ENCODE measurements at places on chromosomes 13 and 19. TPM values are rescaled to one million over a fixed set of nuclear protein-coding genes. Genes with fewer than 3 reads are reported as not detected.

The ANKLE1 gene
- 0.64 TPM for total RNA-seq

The MBNL2 gene
- total RNA-seq: 28.0 TPM

The C1QTNF9B gene
- total RNA-seq: not detected

The IFNL1 gene
- not detected for total RNA-seq

The ZNF837 gene
- total RNA-seq: 2.7 TPM

The IGFL2 gene
- not detected for total RNA-seq

The LMTK3 gene
- 3.6 TPM for total RNA-seq

The KCNJ14 gene
- total RNA-seq: 4.5 TPM

The SMIM44 gene
- not detected for total RNA-seq

The PEG3 gene
- 0.34 TPM for total RNA-seq

The TTC9B gene
- total RNA-seq: under 0.01 TPM

The FPR3 gene
- total RNA-seq: not detected

The NTN5 gene
- 0.14 TPM for total RNA-seq

The CCL25 gene
- not detected for total RNA-seq

The FAAP24 gene
- total RNA-seq: 1.00 TPM

The OR4F17 gene
- total RNA-seq: not detected

The SULT2A1 gene
- not detected for total RNA-seq

The FCAR gene
- not detected for total RNA-seq

The VSIG10L gene
- 1.6 TPM for total RNA-seq

The TPTE2 gene
- not detected for total RNA-seq

The ZNF577 gene
- 11.9 TPM for total RNA-seq

The ZNF560 gene
- total RNA-seq: 1.6 TPM

Data from nasal cavity respiratory epithelium epithelial cell of viscerocranial mucosa (primary cell).